GM23248 (cell line): ENCODE measurements at places on chromosomes 5 and 9.

- DNase-seq, result peak; percentile 36
These were observed 161.6 kb upstream of the TSLP start for GRCh38 chr5:110909950-110910349.

GRCh38 chr5:73388306-73388684 lies 60.3 kb downstream of the FOXD1 start:
- DNase-seq, result peak; percentile 64

DNA sequence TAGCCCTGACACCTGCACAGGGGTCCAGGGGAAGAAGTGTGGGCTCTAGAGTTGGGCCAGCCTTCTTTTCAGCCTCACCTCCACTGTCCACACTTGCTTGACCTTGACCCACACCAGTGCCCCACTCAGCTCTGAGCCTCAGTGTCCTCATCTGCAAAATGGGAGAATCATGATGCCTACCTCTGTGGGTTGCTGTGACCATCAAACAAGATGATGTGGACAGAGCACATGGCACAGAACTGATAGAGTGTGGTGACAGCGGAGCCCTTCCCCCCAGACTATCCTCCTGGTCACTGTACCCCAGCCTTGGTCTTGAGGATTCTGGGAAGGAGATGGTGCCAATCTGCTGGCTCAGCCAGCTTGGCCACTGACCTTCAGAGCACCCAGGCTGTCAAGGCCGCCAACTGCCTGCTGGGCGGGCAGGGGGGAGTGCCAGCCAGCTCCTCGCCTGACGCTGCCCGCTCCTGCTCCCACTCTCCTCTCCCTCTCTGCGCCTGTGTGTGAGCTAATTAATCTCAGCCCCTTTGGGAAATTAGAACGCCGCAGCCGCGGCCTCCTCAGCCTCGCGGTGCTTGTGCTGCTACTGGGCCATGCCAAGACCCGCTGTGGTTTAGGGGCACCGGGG lies 16.7 kb downstream of the CXXC5 start:
- DNase-seq, result no peak

GRCh38 chr5:91910655-91911054 lies 527.5 kb upstream of the ARRDC3 start:
- DNase-seq, result no peak

DNA sequence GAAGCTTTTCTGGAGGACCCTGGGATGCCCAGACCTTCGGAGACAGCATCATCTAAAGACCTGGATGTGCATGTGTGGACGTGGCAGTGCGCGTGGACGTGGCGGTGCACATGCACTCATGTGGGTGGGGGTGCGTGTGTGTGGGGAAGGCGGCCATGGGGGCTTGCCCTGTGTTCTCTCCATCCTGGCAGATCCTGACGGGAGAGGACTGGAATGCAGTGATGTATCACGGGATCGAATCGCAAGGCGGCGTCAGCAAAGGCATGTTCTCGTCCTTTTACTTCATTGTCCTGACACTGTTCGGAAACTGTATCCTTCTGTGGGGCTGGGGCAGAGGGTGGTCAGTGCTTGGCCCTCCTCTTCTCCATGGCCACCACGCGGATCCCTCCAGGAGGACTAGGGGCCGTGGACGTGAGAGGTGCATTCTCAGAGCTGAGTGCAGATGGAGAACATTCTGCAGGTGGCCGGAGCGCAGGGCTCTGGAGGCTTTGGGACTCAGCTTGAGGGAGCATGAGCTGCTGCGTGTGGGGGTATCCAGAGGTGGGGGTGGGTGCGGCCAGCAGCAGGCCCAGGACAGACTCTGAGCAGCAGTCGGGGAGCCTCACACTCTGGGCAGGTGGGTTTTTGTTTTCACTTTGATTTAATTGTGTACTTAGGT lies 129.1 kb downstream of the CACNA1B start:
- DNase-seq, result no peak

GRCh38 chr5:160475864-160476438 lies 54.3 kb downstream of the PTTG1 start:
- DNase-seq, result no peak

GRCh38 chr9:1839909-1840308 lies 175.2 kb upstream of the SMARCA2 start:
- no peak for DNase-seq

DNA sequence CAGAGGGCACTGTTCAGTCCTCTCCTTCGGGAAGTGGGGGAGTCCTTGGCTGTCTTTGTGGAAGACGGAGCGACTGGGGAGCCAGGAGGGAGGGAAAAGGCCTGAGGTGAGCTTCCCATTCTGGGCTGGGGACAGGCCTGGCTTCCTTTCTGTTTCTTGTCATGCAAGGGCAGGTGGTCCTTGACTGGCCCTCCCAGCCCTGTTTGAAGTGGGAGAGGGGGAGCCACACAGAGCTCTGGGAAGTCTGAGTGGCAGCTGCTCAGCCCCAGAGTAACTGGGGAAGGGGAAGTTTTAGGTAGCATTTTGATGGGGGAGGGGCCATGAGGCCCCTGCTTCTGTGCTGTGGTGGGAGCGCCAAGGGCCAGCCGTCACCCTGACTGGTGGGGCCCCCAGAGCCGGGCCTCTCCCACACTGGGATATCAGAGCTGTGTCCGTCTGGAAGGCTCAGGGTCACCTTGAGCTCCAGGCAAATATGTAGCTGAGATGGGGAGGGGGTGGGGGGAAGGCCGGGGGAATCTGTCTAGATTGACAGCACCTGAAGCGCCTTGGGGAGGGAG lies 6.5 kb downstream of the UNC5A start:
- DNase-seq, result no peak

GRCh38 chr9:134411440-134412297 lies 85.4 kb downstream of the RXRA start:
- no peak for DNase-seq

DNA sequence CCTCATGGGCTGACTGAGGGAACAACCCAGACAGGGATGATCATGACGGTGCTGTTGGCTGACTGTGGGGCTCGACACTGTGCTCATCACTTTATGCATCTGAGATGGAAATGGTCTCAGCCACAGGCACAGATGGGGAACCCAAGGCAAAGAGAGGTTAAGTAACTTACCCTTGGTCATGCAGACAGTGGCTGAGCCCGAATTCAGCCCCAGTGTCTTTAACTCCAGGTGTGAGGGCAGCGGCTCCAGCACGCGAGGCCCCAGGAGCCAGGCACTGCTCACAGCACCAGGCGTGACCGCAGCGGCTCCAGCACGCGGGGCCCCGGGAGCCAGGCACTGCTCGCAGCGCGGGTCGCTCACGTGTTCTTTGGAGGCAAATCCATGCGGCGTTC lies 45.3 kb upstream of the FCN1 start:
- DNase-seq, result no peak
